Activated CD4-positive, alpha-beta memory T cell treated with anti-CD3 and anti-CD28 coated beads, Interleukin-2, amount 10 ng/mL, durations not matched to agents 7 days and 5 days (primary cell): ENCODE measurements at places on chromosomes 5 and 9. TPM values are rescaled to one million over a fixed set of nuclear protein-coding genes. Genes with fewer than 3 reads are reported as not detected.

Gene EIF4E1B
- not detected for total RNA-seq

Gene MSANTD3
- 17.1 TPM for total RNA-seq

Gene SAXO1
- total RNA-seq = not detected

Gene SLC6A3
- total RNA-seq = not detected

Gene SHOC1
- total RNA-seq = not detected

Gene ABLIM3
- total RNA-seq = 0.38 TPM

- H3K4me1 ChIP-seq = no peaks in the 10 kb centered on the region
- H3K36me3 ChIP-seq = no peaks in the 10 kb centered on the region
- DNase-seq = no peak
- H3K27ac ChIP-seq = no peak overlapping the region
- H3K4me3 ChIP-seq = no peak overlapping the region
These were observed 44.5 kb upstream of the DPYSL3 start for GRCh38 chr5:147554261-147554817.

DNA sequence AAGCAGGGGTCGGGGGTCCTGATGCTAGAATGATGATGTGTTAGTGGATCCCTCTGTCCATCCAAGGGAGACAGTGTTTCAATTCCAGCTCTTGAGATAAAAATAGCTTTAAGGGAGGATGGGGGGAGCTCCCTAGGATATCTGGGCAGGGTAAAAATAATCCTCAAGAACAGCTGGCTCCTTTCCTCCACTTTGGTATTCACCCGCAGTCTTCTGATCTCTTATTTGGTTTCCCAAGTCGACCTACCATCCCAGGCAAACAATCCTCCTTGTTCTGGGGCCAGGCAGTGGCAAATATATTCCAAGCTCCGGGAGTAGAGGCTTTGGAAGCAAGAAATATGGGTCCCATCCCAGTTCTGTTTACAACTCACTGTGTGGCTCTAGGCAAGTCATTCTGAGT, 14.5 kb upstream of the COL27A1 start:
- no peaks in the 10 kb centered on the region for H3K4me1 ChIP-seq
- H3K27ac ChIP-seq = no peak overlapping the region
- no peak overlapping the region for H3K4me3 ChIP-seq
- H3K27me3 ChIP-seq = peaks cover 7% of the 10 kb centered on the region
